Substantia nigra (tissue), 51 donors: ENCODE measurements at places on chromosomes 13 and 19.

DNA sequence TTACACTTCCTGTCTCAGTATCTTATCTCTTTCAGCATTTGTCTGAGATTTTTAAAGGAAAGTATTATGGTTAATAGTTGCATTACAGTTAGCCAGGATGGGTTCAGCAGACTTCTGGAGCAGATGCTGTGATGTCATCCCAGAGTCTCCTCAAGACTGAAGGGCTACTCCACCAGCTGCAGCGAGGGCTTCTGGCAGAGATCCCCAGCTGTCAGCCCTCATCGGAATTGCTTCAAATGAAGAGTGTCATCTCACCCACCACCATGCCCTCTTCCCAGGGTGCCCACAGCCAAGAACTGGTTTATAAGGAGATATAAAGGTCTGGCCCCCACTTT, 84.4 kb downstream of the FAM216B start:
- no peak for DNase-seq

- no peak for DNase-seq
Observed at GRCh38 chr19:27964185-27964584, 1248.8 kb downstream of the UQCRFS1 start.

DNA sequence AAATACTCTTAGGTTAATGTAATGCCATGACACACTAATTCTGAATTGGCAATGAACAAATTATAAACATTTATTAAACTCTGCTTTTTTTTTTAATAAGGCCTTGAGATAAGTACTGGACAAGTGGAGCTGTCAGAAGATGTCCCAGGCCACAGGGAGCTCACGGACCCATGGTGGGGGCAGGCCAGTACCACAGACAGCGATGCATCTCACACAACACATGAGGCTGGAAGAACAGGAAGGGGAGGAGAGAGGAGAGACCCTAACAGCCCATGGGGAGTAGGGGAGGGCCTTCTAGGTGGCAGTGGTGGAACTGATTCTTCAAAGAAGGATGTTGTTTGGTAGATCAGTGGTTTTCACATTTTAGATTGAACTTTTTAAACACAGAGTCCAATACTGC, 128.4 kb downstream of the LHFPL6 start:
- DNase-seq = no peak

GRCh38 chr19:55173714-55174409, 6.2 kb downstream of the SYT5 start:
- DNase-seq = peak; percentile 13

DNA sequence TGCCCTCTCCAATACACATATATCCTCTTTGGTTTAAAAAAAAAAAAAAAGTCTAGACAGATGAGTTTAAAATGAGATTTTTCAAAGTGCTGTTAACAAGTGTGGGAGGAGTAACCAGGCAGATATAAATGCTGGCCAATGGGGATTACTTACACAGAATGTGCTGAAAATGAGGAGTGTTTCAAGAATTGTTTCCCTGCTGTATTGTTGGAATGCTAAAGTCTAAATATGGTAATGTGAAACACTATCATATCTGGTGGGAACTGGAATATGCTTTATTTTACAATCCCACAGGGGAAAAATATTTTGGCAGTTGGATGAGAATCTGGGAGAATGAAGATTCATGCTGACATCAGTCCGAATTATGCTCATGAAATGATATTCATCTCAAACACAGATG, 250.7 kb downstream of the DCT start:
- no peak for DNase-seq

DNA sequence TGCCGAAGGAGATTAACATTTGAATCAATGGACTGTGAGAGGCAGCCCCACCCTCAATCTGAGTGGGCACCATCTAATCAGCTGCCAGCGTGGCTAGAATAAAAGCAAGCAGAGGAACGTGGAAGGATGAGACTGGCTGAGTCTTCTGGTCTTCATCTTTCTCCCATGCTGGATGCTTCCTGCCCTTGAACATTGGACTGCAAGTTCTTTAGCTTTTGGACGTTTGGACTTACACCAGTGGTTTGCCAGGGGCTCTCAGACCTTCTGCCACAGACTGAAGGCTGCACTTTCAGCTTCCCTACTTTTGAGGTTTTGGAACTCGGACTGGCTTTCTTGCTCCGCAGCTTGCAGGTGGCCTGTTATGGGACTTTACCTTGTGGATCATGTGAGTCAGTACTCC, 14.7 kb downstream of the NHLRC3 start:
- no peak for DNase-seq

DNA sequence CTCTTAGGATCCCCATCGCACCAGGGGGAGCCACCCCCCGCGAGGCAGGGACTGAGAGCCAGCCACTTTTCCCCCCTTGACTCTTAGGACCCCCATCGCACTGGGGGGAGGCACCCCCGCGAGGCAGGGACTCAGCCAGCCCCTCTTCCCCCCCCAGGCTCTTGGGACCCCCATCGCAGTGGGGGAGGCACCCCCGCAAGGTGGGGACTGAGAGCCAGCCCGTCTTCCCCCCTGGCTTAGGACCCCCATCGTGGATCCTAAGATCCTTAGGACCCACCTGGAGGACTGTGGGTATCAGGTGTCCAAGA, 365.2 kb upstream of the SPRY2 start:
- no peak for DNase-seq
